ENCODE measurements at places on chromosomes 1 and 21.

GRCh38 chr1:53343831-53344668 lies 16.2 kb upstream of the LRP8 start:
- DNase-seq: no peak

DNA sequence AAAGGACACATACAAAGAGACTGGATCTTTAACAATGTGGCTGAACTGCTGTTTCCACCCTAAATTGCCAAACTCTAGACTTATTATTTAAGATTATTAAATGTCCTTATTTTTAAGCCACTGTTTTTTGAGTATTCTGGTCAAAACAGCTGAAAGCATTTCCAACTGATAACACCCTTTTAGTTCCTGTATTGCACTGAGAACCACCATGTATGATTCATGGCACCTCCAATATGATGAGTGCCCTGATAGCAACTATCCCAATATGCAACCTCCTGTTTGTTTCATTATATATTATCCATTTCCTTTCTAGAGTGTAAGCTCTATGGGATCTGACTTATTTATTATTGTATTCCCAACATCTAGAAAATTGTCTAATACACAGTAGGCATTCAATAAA lies 269.4 kb downstream of the HHIPL2 start:
- no peak for DNase-seq

DNA sequence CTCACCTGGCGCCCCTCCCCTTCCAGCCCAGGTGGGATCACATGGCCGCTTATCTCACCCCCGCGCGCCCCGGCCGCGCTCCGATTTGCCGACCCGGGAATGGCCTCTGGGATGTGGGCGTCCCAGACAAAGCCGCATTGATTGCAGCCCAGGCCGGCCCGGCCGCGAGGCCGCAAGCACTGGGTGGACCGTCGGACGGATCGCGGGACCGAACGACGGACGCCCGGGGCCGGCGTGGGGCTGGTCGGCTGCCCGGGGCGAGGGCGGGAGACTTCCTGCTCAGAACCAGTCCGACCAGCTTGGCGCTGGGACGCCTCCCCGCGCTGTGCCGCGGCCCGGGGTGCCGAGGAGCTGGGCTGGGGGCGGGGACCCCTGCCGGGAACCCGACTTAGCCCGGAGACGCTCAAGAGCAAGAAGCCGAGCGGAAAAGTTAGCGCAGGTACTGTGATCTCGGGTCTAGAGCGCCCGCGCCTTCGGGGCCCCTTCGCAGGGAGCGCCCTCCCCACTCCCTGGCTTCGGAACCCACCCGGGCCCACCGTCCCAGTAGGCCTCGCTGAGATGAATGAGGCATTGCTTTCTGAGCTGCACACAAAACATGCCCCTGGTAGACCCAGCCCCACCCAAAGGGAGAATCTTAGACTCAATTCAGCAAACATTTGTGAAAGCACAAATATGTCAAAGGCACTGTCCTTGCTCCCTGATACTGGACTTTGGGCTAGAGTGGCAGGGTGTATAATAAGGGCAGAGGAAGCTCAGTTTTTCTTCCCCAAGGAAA lies 415 bp upstream of the LAD1 start:
- no peak for DNase-seq

- DNase-seq: peak; percentile 4
These were observed 67.5 kb downstream of the TRIM11 start for GRCh38 chr1:228339059-228339704.

DNA sequence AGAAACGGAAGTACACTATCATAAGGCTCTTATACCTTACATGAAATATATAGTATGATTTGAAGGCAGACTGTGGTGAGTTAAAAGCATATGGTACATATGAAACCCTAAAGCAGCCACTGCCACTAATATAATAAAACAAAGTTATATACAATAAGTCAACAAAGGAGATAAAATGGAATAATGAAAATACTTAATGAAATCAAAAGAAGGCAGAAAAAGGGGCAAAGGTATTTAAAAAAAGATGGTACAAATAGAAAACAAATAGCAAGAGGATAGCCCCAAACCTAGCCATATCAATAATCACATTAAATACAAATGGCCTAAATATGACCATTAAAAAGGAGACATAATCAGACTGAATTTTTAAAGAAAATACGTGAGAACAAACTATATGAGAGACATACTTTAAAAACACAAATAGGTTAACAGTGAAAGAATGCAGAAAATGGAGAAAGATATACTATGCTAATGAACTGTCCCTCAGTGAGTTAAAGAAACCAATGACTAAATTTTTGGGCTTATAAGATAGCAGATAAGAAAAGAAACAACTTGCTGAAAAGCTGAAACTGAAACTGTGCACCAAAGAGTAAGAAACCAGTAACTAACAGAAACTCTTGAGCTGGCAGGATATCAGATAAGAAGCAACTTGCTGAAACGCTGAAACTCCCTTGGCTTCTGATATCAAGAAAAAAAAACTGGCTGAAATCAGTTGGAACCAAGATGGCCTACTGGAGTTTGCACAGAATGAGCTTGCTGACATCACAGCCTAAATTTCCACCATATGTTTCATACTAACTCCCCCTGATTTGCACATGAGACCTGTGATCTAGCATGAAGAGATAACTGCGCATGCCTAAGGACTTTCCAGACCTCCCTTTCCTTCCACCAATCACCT lies 44.3 kb upstream of the IL10 start:
- no peak for DNase-seq

DNA sequence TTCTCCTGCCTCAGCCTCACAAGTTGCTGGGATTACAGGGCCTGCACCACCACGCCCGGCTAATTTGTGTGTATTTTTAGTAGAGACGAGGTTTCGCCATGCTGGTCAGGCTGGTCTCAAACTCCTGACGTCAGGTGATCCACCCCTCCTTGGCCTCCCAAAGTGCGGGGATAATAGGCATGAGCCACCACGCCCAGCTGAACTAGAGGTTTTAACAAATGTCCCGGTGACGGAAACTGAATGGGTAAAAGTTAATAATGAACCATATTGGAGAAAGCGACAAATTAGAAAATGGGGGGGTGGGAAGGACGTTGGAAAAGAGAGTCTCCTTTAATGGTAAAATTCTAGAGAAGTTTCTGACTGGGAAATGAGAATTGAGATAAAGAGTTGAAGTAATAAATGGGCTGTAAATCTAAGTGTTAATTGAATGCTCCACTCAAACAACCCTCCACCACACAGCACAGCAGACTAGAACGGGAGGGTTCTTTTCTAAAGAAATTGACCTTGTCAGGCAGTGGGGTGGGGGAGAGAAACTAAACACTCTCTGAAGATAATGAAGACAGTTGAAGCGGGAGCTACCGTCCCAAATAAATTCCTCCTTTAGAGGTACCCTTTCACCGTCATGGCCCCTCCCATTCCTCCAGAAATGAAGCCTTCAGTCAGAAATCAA lies 46.9 kb upstream of the PUM1 start:
- DNase-seq: no peak

DNA sequence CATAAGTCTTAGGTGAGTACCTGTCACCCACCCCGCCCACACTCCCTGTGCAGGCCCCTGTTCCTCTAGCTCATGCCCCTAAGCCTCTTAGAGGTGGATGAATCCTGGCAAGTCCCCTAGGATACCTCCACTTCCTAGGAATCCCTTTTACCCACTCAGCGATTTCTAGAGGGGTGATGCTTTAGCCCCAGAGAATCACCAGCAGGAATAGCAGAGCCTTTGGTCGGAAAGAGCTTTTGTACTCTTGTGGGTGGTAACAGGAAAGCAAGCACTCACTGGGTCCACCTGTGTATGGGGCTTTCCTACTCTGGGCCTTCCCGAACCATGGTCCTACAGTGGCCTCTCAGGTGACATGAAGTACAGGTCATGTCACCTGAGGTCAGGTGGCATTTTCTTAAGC lies 172.4 kb downstream of the CLIC6 start:
- DNase-seq: no peak

DNA sequence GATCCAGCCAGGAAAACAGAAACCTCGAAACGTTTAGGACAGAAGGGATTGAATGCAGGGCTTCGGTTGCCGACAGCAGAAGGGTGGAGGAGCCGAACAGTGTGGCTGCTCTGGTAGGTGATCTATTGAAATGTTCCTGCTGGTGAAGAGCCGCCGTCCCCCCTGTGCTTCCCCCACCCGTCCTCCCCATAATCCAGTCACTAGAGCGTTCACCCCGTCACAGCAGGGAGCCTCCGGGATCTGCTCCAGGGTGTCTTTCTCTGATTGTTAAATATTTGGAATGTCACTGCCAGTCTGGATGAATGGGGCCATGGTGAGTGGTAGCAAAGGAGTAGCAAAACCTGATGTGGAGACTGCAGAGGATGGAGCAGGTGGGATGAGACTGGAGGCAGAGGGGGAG lies 255.1 kb upstream of the CSF3R start:
- no peak for DNase-seq

- DNase-seq: no peak
These were observed 101.5 kb downstream of the KCNN3 start for GRCh38 chr1:154768456-154769125.
